ENCODE measurements at places on chromosomes 2 and 18.

DNA sequence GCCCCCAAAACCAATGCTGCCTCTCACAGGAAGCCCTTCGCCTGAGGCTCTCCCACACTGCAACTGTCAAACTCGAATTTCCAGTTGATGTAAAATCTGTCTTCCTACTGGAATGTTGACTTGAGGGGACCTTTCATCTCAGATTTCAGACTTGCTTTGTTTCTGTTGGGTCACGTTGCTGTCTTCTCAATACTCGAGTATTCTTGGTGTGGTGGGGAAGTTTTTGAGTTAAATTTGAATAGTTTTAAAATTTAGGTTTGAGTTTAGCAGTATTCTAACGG lies 50.8 kb downstream of the AGAP1 start:
- DNase-seq: no peak

GRCh38 chr2:3657881-3658280 lies at the start of gene ALLC:
Gene ALLC, plus strand, starts transcription at chr2:3658200. Its CDS starts 12,958 bp downstream, at chr2:3671158.
- no peak for DNase-seq

- no peak for DNase-seq
Observed at GRCh38 chr2:218819093-218819492, 12.5 kb downstream of the PRKAG3 start.

DNA sequence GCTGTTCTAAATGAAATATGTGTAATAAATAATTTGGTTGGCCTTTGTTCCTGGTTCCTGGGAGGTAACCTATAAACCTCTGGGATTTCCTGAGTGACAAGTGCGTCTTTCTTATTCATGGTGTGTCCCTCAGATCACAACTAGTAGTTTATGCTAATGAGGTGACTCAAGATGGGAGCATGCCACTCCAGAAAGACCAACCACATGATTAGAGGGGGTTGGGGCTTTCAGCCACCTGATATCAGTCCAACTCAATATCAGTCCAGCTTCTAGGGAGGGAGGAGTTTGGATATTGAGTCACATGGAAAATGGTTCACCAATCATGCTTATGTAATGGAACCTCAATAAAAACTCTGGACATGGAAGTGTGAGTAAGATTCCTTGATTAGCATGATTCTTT lies 96.6 kb downstream of the QPCT start:
- no peak for DNase-seq

DNA sequence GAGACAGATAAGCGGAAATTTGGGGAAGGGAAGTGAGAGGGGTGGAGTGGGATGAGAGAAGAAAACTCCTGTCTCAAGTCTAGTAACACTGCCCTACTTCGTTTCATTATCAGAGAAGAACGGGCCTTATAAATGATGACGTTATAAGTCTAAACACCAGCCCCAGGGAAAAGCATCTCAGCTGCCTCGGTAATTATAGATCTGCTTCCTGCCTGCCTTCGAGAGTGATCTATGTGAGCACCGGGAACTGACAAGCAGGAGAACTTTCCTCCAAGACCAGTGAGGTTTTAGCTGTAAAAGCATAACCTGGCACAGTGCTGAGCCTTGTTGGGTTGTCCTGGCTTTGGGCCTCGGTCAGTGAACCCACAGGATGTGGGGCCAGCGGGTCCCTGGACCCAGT lies 227.9 kb upstream of the SIX2 start:
- DNase-seq: no peak

GRCh38 chr2:231342061-231342711 lies 53.3 kb upstream of the B3GNT7 start:
- DNase-seq: no peak

- no peak for DNase-seq
Observed at GRCh38 chr18:7479756-7480155, 87.4 kb upstream of the PTPRM start.

GRCh38 chr2:206764673-206765241 lies 371 bp downstream of the MDH1B start:
- no peak for DNase-seq

- DNase-seq: no peak
Observed at GRCh38 chr18:75544051-75544481, 116.6 kb upstream of the SMIM21 start.

- DNase-seq: peak; percentile 59
Observed at GRCh38 chr2:239264838-239265651, 135.8 kb downstream of the HDAC4 start.

DNA sequence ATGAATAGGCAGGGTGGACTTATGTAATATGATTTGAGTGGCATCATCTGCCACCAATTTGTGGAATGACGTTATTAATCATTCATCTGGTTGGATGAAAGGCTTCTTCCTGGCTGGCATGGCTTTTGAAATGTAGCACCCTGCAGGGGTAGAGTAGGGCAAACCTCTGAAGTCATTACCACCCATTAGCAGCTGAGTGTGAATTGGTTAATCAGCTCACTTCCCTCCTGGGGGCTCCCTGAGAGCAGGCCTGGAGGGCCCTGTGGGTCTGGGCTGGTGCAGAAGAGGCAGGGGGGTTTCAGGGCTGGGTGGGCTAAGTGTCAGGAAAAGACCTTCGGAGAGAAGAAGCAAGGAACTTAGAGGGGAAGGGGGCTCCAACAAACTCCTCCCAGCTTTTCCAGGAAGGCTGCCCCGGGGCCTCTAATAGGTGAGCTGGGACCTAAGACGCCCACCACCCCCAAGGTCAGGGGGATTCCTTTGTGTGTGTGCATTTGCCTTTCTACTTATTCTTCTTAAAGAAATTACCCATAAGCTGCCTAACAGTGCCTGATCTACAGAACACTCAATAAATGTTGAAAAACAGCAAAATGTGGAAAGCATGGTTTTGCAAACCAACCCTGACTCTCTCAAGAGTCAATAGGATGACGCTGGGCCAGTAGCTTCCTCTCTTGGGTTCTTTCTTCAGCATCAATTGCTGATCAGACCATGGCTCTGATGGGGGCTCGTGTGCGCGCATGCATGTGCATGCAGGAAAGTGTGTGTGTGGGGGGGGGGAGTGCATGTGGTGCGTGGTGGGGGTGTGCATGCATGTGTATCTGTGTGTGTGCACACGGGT lies 49.7 kb upstream of the ZNF516 start:
- no peak for DNase-seq

DNA sequence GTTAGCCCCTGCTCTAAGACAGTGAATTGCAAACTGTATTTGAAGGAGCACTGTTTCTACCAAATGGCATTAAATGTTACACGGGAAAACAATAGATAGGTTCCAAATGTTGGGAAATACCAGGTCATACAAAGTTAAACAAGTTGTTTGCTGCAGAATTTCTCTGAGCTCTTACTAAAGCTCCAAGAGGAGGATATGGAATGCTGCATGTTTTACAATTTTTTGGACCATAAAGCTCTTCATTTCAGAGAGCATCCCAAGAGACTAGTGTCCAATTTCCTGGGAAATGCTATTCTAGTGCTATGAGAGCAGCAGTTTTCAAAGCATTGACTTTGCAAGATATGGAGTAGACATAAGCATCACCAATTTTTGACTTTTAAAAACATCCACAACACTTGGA lies 155.6 kb upstream of the CCDC68 start:
- no peak for DNase-seq

DNA sequence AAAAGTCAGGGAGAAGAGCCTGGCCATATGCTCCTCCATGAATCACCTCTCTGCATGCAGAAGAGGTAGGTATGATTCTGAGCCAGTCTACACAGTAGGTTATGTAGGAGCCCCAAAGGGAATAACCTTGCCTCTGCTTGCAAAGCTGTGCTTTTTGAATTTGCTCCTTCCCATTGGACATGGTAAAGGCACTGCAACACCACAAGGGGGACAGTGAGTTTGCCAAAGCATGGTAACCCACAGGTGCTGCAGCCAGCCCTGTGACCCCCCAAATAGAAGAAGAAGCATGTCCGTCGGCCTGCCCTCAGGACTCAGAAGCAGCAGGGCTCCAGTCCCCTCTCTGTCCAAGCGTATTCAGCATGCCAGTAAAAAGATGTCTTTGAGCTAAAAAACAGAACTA lies 51.0 kb upstream of the BCL2L11 start:
- no peak for DNase-seq

- DNase-seq: peak; percentile 17
Observed at GRCh38 chr2:70094978-70095719, 7.9 kb downstream of the PCBP1 start.

- no peak for DNase-seq
Observed at GRCh38 chr2:230981704-230982103, 14.2 kb upstream of the SPATA3 start.

DNA sequence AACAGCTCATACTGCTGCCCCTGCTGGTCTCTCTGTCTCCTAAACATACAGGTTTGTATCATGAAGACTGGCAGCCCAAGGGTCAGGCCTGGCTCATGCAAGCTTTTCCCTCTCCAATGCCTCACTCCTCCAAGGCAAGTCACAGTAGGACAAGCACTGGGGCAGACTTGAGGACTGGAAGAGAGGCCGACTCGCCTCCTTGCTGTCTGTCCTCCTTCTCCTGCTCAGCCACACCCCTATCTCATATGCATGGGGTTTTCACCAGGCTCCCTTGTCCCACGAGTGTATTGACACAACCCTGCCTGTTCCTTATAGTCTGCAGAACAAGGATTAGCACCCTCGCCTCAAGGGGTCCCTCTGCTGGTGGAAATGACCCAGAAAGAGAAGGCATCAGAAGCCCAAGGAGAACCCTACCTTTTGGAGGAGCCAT lies 223.7 kb downstream of the SOX11 start:
- no peak for DNase-seq

DNA sequence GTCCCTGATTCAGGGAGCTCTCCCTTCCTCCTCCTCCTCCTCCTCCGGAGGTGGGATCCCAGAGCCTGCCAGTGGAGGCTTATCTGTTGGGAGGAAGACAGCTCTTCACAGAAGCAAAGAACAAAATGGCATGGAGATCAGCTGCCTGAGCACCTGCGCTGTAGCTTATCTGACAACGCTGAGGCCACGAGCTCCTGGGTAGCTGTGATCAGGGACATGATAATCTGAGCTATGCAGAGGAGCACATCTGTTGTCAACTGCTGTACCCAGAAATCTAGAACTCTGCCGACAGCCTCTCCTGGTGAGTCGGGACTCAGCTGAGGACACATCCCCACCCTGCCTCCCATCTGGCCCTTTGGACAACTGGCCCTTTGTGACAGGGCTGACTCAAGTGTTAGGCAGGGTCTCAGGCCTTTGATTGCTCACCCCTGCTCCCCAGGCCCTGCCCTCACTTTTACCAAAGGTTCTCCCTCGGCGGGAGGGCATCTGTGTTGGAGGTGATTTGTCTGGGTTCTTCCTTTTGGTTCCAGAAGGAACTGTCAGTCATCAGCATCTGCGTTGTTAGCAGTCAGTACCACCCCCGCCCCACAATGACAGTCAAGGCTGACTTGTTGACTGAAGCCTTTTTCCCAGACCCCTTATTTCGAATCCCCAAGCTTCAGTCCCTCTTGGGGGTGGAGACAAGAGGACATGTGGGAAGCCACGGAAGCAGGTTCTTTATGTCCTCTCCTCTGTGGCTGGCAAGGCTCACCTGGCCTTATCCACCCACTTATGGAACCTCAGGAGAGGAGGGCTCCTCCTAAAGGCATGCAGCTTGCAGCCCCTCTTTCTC lies 5.9 kb upstream of the CNNM3 start:
- DNase-seq: no peak

DNA sequence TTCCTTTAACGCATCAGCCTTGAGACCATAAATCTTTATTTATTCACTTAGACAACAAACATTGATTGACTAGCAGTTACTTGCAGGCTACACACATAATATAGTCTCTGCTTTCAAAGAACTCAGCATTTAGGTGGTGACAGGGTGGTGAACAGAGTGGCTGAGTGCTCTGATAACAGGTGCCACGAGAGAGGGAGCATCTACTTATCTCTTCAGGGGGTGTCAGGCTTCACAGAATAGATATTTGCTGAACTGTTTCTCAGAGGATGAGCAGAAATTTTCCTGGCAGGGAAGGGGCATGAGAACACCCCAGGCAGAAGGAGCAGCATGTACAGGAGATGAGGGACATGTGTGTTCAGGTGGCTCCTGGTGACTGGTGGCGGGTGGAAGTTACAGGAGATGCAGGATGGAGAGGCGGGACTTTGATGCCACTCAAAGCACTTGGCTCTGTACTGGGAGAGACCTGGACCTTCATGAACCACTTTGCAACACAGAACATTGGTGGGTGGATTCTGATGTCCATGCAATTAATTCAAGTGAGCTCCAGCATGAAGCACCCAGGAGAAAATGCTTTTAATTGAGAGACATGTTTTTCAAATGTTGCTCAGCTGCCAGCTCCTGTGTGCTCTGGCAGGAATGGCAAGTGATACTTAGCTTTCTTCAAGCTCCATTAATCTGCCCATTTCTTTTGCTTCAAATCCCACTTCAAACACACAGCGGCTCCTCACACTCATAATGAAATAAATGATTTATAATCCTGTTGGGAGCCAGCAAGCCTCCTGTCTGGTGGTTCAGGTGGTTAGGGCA lies 248.9 kb downstream of the MYCN start:
- DNase-seq: no peak

DNA sequence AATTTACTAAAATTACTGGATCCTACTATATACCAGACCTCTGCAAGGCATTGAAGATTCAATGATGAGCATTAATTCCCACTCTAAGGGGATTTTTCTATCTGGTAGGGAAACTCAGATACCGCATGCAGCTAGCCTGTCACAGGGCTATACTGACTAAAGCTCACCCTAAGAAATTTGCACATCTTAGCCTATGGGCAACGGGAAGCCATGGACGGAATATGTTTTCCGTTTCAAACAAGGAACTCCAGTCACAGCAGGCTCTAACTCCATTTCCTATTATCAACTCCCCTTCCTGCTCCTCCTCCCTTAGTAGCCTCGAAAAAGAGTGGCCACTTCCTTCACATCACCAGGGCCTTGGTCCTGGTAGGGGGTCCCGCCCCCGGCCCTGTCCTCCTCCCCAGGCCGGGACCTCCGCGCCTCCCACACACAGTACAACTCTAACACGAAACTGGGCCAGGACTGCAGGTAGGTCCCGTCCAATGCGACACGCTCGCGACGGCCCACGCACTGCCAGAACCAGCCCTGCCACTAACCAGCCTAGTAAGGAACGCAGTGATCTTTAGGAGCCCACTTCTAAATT lies 659 bp upstream of the COX5B start:
- no peak for DNase-seq

- DNase-seq: no peak
Observed at GRCh38 chr2:83630351-83630750, 828.7 kb downstream of the SUCLG1 start.

DNA sequence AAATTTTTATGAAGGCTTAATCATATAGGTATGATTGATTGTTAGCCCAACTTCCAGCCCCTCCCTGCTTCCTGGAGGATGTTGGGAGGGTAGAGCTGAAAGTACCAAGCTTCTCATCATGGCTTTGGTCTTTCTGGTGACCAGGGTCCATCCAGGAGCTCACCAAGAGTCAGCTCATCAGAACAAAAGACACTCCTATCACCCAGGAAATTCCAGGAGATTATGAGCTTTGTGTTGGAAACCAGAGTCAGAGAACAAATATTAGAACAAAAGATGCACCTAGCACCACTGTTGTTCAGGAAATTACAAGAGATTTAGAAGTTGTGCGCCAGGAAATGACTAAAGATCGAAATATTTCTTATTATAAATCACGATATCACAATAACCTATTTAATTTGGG lies 119.9 kb upstream of the THUMPD2 start:
- no peak for DNase-seq

All from effector memory CD4-positive, alpha-beta T cell (primary cell).